Gastroesophageal sphincter (tissue), 4 donors: ENCODE measurements at places on chromosomes 7 and 10. TPM values are rescaled to one million over a fixed set of nuclear protein-coding genes. Genes with fewer than 3 reads are reported as not detected.

The ABI1 gene
- total RNA-seq = 46.4 TPM

The CALY gene
- 0.47 TPM for total RNA-seq

The CDHR3 gene
- 27.6 TPM for total RNA-seq

The CCL26 gene
- total RNA-seq = not detected

The UTF1 gene
- total RNA-seq = not detected

- ATAC-seq = no peak
Measured at GRCh38 chr7:2985866-2986265, 57.8 kb downstream of the CARD11 start.

DNA sequence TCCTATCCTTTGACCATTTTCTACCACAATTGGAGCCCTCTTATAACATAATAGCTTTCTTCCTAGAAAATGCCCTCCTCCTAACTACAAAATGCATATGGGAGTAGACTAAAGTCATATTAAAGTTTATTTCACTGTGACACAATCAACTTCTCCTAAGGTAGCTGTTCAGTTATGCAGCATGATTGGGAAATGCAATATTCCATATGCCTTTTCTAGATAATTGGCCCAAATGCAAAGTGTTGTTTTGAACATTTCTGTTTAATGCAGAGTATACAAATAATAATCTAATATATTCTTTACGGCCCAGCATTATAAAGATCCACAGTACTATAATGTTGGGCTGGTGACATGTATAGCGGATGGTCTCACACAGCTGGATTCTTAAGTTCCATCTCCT, 205.1 kb downstream of the RAPGEF5 start:
- no peak for ATAC-seq

DNA sequence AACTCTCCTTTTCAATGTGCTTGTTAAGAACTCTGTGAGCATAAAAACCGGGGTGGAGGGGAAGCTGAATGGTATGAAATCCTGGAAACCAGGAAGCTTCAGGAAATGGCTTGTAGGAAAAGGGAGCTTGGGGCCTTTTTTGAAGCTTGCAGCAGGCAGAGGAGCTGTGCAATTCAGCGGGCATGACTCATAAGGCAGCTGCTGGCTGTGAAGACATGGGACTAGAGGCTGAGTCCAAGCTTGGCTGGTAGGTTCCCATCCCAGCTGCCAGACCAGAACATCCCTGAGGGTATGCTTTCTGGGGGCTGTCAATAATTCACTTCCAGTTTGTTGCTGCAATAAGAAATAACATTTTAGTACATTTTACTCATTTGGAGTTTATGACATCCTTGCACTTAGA, 36.8 kb upstream of the CDC14C start:
- no peak for ATAC-seq

GRCh38 chr10:79923669-79924068, 25.2 kb downstream of the SFTPD start:
- ATAC-seq = no peak

DNA sequence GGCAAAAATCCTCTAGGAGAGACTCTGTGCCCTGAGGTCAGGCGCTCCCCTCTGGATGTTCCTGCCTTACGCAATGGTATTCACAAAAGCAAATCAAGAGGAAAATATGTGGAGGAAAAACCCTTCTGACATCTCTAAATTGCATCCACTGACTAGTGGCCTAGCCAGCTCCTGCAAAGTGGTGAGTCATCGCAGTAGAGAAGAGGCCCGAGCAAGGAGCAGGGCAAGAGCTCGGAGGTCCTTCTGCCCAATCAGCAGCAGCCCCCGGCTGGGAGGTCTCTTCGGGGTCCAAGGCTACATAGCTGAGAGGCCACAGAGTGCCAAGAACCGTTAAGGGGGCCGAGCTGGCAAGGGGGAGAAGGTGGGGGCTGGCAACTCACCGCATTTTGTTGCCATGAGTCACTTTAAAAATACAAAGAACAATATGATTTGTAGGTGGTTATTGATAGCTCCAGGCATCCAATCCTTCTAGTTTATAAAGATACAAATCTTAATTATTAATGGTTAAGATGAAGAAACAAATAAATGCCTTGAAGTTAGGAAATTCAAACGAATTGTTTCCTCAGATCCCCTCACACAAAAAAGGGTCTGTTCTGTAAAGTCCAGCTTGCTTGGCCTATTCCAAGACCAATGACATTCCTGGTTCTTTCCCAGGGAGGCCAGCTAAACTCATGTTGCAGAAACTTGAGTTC, 161.6 kb downstream of the PKD1L1 start:
- ATAC-seq = peak; percentile 79

DNA sequence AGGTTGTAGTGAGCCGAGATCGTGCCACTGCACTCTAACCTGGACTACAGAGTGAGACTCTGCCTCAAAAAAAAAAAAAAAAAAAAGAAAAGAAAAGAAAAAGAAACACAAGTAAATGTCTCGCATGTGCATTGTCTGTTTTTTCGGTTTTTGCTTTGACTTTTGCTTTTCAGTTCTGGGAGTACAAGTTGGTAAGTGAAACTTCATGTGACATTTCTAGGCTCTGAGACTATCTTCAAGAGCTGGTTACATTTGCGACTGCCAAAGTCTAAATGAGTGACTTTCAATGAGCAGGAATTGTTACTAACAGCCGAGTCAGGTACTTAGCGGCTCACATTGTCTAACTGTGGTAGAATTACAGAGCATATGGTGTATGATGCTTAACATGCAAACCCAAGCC, 107.0 kb upstream of the CELF2 start:
- no peak for ATAC-seq

DNA sequence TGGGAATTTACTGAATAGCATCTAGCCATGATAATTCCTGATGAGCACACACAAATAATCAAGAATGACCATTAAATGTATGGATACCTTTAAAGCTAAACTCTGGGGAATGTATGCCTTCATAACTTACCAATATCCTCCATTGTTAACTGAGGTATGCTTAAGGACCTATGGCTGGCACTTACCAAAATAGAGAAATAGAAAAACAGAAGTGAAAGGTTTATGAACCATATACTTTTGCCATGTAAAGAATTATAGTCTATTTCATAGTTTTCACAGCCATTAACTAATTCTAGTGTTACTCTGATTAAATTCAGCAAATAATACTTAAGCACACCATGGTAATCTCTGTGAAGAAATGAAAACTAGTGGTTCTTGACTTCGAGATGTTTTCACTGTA, 1360.6 kb upstream of the LRRTM3 start:
- no peak for ATAC-seq

GRCh38 chr10:101668566-101668965, 26.4 kb downstream of the FBXW4 start:
- ATAC-seq = no peak

- ATAC-seq = no peak
Measured at GRCh38 chr10:7889947-7890542, 71.7 kb downstream of the TAF3 start.

DNA sequence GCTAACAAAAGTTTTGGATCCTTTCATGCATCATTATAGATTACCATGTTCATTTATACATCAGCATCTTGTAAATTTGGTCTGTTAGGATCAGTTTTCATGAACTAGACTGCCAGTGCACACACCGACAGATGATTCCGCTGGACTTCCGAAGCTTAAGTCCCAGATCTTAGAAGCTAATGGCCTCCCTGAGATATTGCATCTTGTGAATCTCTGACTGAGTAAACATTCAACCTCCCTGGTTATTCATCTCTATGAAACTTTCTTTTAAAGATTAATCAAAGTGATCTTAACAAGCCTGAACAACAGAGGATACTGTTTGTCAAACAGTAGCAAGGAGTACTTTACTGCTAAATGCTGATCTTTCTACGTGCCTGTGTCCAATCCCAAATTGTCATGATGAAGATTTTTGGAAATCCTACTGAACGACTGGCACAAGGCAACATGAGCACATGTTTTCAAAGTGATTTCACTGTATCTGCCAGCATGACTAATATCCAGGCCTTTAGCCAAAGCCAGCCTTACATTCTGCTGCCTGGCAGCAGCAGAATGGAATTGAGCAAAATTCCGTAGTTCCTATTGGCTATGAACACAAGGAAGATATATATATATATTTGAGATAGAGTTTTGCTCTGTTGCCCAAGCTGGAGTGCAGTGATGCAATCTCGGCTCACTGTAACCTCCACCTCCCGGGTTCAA, 91.3 kb upstream of the ANK3 start:
- no peak for ATAC-seq

DNA sequence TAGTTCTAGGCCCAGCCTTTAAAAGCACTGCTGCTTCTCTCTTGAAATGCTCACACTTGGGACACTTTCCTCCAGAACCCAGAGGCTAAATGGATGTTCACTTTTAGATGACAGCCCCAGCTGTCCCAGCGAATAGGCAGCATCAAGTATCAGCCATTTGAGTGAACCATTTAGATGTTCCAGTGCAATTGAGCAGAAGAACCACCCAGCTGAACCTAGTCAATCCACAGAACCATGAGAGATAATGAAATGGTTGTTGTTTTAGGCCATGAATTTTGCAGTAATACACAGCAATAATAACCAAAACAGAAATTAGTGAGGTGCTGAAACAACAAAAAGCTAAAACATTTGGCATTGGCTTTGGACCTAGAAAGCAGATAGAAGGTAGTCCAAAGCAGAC, 273.9 kb downstream of the ETV1 start:
- ATAC-seq = no peak

- peak; percentile 35 for ATAC-seq
Measured at GRCh38 chr10:75230600-75231038, 5.1 kb downstream of the COMTD1 start.

- no peak for ATAC-seq
Measured at GRCh38 chr7:11507929-11508328, 324.1 kb downstream of the THSD7A start.

GRCh38 chr7:75638594-75639070, 100.1 kb downstream of the HIP1 start:
- ATAC-seq = peak; percentile 75

DNA sequence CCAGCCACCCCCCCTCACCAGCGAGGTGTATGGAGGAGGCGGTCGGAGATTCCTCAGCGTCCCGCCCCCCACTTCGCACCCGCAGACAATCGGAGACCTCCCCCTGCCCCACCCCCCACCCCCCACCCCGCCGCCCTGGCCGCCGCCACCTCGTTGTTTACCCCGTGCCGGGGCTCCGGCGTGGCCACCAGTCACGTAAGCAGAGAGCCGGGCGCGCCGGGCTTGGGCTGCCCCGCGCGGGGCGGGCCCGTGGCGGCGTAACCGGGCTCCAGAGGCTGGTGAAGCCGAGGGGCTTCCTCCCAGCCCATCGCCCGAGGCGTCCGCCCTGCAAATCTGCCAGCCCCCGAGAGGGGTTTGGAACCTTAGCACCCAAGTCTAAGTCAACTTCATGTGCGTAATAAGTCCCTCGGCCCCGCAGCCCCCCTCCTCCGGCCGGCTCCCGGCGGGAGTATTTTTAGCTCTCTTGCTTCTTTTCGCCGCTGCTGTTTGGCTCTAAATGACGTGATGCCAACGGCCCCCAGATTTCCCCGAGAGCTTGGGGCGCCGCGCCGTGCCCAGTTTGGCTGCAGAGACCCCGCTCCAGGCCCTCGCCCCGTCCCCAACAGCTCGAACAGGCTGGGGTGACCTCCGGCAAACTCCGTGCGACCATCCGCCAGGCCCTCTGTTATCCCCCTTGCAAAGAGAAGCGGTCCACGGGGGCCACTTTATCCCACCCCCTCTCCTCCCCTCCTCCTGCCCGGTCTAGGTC, 2.7 kb downstream of the MXI1 start:
- peak; percentile 14 for ATAC-seq

- peak; percentile 25 for ATAC-seq
Measured at GRCh38 chr10:131402771-131403650, 91.5 kb upstream of the TCERG1L start.

- no peak for ATAC-seq
Measured at GRCh38 chr10:75959209-75959608, 527.8 kb downstream of the LRMDA start.
